Left renal cortex interstitium (tissue), 4 donors: ENCODE measurements at places on chromosomes 6 and 20.

DNA sequence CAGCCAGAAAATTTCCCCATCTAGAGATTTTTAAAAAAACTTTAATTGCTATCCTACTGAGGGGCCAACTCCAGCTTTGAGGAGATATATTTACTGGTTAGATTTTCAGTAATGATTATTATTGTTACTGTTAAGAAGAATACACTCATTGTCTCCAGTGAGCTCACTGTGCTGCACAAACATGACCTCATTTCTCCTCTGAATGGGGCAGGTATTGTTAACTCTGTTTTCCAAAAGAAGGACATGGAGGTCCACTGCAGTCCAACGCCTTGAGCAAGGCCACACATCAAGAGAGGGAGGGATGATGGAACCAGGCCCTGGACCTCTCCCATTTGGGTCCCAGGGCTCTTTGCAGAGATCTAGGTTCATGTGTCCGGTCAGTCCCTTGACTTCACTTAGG, 13.9 kb upstream of the SCUBE3 start:
- DNase-seq: no peak

- no peak for DNase-seq
Observed at GRCh38 chr20:45592574-45593189, 13.6 kb upstream of the WFDC8 start.

- DNase-seq: no peak
Observed at GRCh38 chr6:103284835-103285234, 1574.9 kb downstream of the HACE1 start.

- DNase-seq: no peak
Observed at GRCh38 chr20:1568163-1568490, 10.6 kb upstream of the SIRPD start.

- DNase-seq: no peak
Observed at GRCh38 chr20:19387251-19387650, 174.8 kb downstream of the SLC24A3 start.

DNA sequence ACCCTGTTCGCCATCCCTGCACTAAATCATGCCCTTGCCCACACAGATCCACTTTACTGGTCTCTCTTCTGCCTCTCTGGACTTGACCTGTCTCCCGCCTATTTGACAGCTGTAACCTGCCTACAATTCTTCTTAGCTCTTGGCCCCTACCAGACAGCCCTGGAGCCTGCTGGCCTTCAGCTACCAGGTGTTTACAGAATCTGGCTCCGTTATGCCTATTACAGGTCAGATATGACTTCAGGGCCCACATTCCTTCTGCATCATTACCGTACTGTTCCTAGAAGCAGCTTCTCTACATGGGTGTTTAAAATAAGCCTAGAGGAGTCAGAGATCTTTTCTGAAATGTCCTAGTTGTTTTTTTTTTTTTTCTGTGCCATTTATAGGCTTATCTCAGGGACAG, 45.4 kb upstream of the CCN6 start:
- no peak for DNase-seq

GRCh38 chr6:168278904-168279303, 40.7 kb downstream of the DACT2 start:
- DNase-seq: no peak

DNA sequence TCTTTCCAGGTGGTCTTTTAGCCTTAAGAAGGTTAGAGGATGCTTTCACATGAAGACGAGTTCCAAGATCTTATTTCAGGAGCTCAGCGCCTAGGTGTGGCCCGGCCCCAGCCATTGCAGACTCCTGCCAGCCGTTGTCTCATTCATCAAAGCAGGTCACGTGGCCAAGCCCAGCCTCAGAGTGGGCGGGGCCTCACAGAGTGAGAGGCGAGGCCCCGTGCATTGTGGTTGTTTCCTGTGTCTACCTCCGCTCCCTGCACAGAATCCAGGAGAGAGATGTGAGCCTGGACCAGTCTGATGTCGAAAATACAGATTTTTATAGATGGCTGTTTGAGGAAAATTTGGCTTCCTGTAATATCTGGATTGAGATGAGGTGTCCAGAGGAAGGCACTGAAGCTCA, 49.2 kb upstream of the CST5 start:
- no peak for DNase-seq

GRCh38 chr6:24431045-24431451, 28.3 kb downstream of the MRS2 start:
- DNase-seq: peak; percentile 10

DNA sequence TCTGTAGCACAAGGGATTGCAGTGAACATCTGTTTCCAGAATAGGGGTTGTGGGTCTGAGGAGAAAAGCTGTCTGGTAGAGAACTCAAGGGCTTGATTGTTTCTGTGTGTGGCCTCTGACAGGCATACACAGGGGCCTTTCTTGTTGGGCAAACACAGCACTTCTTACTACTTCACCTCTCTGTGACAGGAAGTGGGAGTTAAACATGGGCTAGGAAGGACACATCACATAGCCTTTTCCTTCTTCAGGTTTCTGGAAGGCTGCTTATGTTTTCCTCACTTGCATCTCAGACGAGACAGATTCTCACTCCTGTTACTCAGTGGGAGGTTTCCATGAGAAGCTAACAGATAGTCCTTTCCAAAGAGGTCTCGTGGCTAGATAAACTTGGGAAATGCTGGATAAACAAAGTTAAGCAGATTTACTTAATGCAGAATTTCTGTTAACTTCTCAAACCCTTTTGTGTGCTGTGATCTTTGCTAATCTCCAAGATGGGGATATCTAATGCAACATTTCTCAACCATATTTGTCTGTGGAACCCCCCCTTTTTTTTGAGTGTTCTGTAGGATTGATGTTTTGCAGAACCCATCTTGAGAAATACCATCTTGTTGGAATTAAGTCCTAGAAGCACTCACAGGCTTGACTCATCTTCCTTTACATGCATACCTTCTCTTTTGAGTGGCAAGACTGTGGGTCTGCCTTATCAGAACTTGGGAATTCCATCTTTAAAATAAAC, 41.9 kb upstream of the RNF8 start:
- no peak for DNase-seq

GRCh38 chr6:157763129-157763903, 59.7 kb upstream of the SNX9 start:
- DNase-seq: no peak

GRCh38 chr6:51926125-51926524, 161.3 kb downstream of the PKHD1 start:
- DNase-seq: no peak

DNA sequence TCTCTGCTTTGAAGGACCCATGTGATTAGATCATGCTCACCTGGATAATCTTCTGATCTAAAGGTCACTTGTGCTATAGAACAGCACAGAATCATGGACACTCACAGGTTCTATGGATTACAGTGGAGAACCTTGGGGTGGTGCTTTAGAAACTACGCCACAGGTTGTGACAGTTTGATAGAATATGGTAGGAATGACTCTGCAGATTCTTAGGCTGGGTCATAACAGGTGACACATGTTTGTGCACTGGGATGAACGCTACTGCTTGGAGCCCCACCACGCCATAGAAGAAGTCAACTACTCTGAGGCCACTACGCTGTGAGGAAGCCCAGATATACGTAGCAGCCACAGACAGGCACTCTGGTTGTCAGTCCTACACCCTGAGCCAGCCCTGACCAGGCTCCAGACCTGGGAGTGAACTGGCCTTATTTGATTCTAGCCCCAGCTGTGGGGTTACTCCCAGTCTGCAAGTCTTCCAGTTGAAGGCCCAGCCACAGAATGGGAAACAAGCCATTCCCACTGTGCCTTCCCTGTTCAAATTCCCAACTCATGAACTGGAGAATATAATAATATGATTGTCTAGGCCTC, 99.0 kb upstream of the SLC24A3 start:
- no peak for DNase-seq

DNA sequence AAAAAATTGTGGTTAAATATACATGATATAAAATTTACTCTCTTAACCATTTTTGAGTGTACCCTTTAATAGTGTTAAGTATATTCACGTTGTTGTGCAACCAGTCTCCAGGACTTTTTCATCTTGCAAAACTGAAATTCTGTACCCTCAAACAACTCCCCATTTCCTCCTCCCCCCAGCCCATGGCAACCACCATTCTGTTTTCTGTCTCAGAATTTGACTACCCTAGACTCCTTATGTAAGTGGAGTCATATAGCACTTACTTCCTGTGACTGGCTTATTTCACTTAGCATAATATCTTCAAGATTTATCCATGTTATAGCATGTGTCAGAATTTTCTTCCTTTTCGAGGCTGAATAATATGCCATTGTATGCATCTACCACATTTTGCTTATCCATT, 5.1 kb downstream of the VPS16 start:
- no peak for DNase-seq

DNA sequence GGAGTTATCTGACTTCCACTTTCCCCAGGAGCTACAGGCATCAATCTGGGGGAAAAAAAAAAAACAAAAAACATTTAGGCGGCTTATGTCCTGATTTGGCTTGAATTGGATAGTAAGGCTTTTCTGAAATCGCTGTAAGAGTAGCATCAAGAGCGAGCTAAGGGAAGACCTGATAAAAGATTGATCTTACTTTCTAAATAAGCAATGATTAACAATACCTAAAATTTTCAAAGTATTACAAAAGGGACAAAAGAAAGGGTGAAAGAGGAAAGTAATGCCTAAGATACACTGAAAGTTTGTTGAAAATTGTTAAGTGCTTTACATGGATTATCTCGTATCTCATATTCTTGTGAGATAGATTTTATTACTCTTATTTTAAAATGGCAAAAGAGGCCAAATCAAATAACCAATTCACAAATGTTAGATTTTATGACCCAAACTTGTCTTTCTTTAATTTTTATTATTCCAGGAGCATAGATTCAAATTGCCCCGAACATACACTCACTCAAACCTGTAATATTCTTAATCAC, 106.4 kb upstream of the PRSS16 start:
- no peak for DNase-seq

- DNase-seq: no peak
Observed at GRCh38 chr6:104597541-104598050, 262.1 kb downstream of the HACE1 start.

DNA sequence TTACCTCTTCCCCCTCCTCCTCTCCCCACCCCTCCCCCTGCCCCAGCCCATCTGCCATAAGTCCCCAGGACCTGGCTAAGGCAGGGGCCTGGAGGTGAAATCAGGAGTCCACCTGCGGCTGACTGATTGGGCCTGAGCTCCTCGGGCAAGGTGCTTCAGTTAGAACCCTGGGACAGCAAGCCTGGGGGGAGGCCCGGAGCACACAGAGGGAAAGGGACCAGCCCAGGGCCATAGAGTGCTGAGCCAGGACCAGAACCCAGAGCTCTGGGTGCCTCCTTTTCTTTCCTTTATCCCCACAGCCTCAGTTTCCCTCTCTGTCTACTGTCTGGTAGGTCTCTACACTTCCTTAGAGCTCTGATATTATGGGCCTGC, 35.7 kb upstream of the VEGFA start:
- DNase-seq: no peak

- DNase-seq: no peak
Observed at GRCh38 chr6:168496997-168497331, 56.0 kb downstream of the SMOC2 start.

DNA sequence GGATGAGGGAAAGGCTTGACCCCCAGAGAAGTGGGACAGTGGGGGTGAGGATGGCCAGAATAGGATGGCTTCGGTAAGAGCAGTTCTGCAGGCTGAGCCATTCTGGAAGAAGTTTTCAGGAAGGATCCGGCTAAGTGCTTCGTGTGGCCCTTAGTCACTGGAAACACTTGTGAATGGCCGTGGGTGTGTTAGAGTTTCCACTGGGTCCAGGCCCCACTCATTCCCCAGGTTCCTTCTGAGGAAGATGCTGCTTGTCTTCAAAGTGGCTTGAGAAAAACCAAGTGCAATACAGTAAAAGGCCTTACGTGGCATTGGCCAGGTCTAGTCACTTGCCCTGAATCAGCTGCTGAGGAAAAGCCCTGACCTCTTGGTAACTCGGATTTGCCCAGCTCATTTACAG, 27.9 kb downstream of the MANBAL start:
- no peak for DNase-seq

DNA sequence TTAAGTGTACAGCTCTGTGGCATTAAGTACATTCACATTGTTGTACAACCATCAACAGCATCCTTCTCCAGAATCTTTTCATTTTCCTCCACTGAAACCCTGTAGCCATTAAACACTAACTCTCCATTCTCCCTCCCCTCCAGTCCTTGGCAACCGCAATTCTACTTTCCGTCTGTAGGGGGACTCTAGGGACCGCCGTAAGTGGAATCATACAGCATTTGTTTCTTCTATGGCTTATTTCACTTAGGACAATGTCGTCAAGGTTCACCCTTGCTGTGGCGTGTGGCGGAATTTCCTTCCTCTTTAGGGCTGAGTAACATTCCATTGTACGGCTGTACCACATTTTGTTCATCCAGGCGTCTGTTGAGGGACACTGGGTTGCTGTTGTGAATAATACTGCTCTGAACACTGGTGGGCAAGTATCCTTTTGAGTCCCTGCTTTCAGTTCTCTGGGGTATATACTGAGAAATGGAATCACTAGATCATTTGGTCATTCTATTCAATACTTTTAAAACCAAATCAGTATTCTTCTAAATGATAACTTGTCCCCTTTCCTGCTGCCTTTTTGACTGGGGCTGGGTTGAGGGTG, 50.7 kb downstream of the PPP1R3G start:
- no peak for DNase-seq

- no peak for DNase-seq
Observed at GRCh38 chr6:19444481-19444880, 392.7 kb upstream of the ID4 start.

DNA sequence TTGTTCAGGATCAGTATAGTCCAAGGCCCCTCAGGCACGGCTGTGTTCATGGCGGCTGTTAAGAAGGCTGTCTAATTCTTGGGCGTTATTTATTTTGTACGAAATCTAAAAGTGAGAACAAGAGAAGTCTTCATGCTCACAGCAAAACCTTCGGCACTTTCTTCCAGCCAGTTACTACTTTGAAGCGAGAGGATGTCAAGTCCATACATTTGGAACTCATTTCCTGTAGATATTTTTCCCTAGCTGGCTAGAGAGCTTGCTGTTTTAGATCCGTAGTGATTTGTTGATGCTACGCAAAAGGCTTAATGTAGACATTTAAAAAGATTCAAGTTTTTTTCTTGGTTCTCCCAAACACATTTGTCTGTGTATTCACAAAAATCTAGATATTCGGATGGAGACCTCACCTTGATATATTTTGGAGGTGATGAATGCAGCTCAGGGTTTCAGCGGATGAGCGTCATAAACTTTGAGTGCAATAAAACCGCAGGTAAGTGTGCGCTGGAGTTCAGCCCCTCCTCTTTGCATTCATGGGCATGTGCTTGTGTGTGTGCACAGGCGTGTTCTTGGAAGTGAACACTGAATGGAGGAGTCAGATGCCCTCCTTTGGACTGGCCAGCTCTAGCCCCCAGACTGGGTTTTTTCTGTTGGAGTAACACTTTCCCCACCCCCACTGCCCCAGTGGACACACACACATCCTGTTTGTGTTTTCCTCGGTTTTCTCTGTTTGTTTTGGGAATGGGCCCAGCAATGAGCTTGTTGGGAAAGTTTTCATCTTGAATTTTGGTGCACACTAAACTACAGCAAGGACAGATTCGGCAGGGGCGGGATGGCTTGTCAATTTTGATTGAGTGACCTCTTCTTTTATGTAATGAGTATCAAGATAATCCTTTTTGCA, 65.4 kb downstream of the IGF2R start:
- DNase-seq: no peak

GRCh38 chr6:81966968-81967367, 214.5 kb upstream of the TENT5A start:
- DNase-seq: no peak
